ENCODE measurements at places on chromosomes 7 and 10. TPM values are rescaled to one million over a fixed set of nuclear protein-coding genes. Genes with fewer than 3 reads are reported as not detected.

DNA sequence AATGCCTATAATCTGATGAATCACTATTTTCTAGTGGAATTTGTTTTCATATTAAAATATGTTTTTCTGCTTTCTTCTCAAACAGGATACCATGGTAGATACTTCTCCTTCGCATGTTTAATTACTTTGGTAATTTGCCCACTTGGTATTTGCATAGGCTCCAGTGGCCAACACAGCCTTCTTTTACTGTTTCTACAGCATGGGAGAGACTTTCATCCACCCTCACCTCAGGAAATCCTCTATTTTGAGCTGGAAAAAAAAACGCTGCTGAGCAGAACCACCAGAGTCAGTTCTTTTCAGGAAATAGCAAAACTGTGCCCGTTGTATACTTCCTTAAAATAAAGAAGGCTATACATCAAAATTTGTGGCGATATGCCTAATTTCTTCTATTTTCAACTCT lies 213.3 kb downstream of the MDFIC start:
- DNase-seq: no peak

DNA sequence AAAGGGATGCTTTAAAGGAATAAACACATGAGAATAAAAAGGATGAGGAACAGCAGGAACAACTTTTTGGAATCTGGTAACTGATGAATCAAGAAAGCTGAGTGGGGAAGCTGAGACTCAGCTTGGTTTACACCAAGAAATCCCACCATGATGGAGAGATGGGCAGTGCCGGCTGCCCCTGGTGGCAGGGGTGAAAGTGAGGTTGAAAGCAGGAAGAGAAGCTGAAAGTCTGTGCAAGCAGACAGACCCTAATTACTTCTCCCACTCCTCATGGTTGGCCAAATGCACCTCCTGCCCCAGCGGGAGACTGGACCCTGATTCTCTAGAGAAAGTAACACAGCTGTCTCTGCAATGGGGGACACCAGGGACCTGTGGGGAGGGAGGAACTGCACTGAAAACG lies 57.6 kb upstream of the NANOS1 start:
- no peak for DNase-seq

DNA sequence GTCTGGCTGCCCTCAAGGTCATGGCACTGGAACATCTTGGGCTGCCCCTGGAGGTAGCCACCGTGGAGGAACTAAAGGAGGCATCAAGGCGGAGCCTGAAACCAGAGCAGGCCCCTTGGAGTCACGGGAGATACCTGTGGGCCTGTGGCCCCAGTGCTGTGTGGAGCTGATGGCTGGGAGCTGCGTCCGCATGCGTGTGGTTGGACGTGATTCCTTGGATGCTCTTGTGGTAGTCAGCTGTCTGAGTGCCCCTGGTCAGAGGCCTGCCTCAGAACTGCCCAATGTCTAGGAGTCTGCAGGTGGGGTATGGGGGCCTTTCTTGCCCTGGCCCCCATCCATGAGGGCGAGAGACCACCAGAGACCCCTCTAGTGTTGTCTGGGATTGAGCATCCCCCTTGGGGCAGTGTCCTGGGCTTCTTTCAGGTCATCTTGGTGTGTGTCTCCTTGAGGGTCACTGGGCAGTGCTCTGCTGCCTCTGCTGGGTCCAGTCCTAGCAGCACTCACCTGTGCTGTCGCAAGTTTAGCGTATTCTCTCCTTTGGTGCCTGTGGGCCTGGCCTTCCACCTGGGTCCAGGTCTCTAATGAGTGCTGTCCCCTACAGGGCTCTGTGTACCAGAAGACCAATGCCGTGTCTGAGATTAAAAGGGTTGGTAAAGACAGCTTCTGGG lies 8.1 kb downstream of the PGAM2 start:
- DNase-seq: no peak

DNA sequence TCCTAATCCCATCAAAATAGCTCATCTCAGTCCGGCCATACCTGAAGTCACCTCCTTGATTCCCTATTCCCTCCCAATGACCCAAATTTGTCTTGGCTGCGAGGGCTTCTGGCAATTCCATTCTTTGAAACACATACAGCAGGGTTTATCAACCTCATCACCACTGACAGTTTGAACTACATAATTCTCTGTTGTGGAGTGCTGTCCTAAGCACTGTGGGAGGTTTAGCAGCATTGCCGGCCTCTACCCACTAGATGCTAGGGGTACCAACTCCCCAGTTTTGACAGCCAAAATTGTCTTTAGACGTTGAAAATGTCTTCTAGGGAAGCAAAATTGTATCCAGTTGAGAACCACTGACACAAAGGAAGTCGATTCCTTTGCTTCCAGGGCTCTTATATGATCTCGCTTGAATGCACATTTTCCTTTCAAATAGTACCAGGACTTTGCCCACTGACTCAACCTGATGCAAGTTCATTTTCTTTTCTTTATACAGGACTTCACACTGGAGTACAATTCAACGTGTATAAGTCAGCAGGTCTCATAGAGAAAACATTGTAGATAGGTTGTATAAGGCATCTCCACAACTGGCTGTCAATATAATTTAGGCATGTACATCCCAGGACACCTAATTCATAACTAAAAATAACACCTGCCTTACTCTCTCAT lies 133.3 kb downstream of the STRA8 start:
- no peak for DNase-seq

DNA sequence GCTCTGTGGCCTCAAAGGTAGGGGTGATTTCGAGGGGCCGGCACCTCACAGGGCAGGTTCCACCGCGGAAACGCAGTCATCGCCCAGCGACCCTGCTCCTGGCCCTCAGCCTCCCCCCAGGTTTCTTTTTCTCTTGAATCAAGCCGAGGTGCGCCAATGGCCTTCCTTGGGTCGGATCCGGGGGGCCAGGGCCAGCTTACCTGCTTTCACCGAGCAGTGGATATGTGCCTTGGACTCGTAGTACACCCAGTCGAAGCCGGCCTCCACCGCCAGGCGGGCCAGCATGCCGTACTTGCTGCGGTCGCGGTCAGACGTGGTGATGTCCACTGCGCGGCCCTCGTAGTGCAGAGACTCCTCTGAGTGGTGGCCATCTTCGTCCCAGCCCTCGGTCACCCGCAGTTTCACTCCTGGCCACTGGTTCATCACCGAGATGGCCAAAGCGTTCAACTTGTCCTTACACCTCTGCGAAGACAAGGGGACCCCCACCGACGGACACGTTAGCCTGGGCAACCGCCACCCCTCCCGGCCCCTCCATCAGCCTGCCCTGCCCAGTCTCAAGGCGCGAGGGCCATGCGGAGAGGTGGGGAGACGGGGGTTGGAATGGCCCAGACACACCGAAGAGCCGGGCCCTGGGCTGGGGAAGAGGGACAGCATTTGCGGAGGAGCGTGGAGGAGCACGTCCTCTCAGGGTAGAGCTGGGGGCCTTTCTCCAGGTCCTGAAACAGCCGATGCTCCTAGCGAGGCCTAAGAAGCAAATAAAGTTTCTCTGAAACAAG lies 6.0 kb downstream of the SHH start:
- no peak for DNase-seq

- DNase-seq: no peak
Measured at GRCh38 chr7:19368491-19368925, 223.3 kb upstream of the FERD3L start.

The GPR15LG gene
- total RNA-seq: not detected

- DNase-seq: no peak
Measured at GRCh38 chr7:124779194-124779593, 13.6 kb upstream of the GPR37 start.

The BMPER gene
- total RNA-seq: not detected
